ENCODE measurements at places on chromosomes 11 and 22. TPM values are rescaled to one million over a fixed set of nuclear protein-coding genes. Genes with fewer than 3 reads are reported as not detected.

Gene DRG1
- 62.1 TPM for total RNA-seq

Gene LRRC32
- total RNA-seq, result 20.9 TPM

Gene SCGB1C1
- not detected for total RNA-seq

DNA sequence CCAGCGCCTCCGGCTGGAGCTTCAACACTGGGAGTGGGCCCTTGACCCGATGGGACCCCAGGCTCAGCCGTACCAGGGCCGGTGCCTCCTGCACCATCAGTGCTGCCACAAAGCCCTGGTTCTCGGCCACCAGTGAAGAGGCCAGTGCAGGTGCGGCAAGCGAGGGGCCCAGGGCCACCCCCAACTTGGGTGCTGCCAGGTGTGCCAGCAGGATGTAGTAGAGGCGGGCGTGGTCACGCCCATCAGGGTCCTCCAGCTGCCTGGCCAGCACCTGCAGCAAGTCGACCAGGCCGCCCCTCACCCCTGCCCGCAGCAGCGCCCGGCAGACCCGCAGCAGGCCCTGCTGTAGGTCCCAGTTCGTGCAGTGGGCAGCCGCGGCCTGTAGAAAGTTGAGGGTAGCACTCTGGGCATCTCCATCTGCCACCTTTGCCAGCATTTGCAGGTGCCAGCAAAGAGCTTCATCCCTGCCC is 2.3 kb downstream of the AP5B1 start:
- DNase-seq, result no peak

- DNase-seq, result no peak
These were observed 1.3 kb downstream of the ACTN3 start for GRCh38 chr11:66548041-66548440.
